ENCODE measurements at places on chromosomes 5 and 9. TPM values are rescaled to one million over a fixed set of nuclear protein-coding genes. Genes with fewer than 3 reads are reported as not detected.

Gene SPATA31D4
- total RNA-seq, result not detected

Gene PCDHB3
- total RNA-seq, result not detected

Gene OBP2B
- total RNA-seq, result not detected

Gene ARL14EPL
- total RNA-seq, result not detected

Gene KIF12
- total RNA-seq, result not detected

Gene LIFR
- not detected for total RNA-seq

Gene EGFL7
- total RNA-seq, result 1.9 TPM

Gene PRRX2
- not detected for total RNA-seq

Gene SLC35A4
- 98.2 TPM for total RNA-seq

Gene SLC34A3
- not detected for total RNA-seq

Gene GLT6D1
- total RNA-seq, result not detected

Gene UGT3A1
- total RNA-seq, result not detected

Gene IL31RA
- total RNA-seq, result not detected

Gene CHSY3
- not detected for total RNA-seq

Gene FOXI1
- total RNA-seq, result not detected

Gene RCL1
- total RNA-seq, result 16.8 TPM

Gene ADAMTS6
- total RNA-seq, result 3.4 TPM

Gene LURAP1L
- total RNA-seq, result not detected

Gene WNK2
- not detected for total RNA-seq

Gene GDA
- not detected for total RNA-seq

Gene GCNT4
- total RNA-seq, result 2.1 TPM

Gene IL3
- total RNA-seq, result not detected

Gene PCDHGB3
- 0.16 TPM for total RNA-seq

Gene DRD1
- not detected for total RNA-seq

Gene OR1Q1
- not detected for total RNA-seq

Gene PRKAA1
- total RNA-seq, result 72.3 TPM

Gene ZCCHC10
- total RNA-seq, result 27.2 TPM

Gene NAIF1
- 15.4 TPM for total RNA-seq

Gene NOL8
- 51.7 TPM for total RNA-seq

Gene DBH
- not detected for total RNA-seq

Gene TMEM215
- total RNA-seq, result not detected

Gene ENTPD2
- not detected for total RNA-seq

Gene UNC13B
- total RNA-seq, result 0.29 TPM

Gene FOXD4L3
- total RNA-seq, result 0.29 TPM

Gene PSD2
- not detected for total RNA-seq

Gene LECT2
- total RNA-seq, result not detected
